CD4-positive, alpha-beta T cell treated with Interferon gamma for 1 hour (primary cell): ENCODE measurements at places on chromosomes 1 and 21.

DNA sequence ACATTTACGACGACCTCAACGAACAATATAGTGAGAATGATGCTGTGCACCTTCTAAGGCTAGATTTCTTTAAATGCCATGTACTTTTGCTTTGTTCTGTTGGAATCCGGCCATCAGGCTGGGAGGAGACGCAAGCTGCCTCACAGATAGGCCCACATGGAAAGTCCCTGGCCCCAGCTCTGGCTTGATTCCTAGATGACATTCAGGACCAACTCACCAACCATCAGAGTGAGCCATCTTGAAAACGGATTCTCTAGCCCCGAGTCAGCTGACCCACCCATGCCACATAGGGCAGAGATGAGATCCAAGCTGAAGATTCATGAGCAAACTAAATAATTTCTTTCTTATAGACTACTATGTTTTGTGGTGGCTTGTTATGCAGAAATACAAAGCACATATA lies 164.4 kb downstream of the ZNF281 start:
- DNase-seq = no peak

GRCh38 chr1:165927169-165927568 lies 99.8 kb downstream of the UCK2 start:
- no peak for DNase-seq

GRCh38 chr1:172661107-172661506 lies 2.2 kb downstream of the FASLG start:
- no peak for DNase-seq

GRCh38 chr21:35321322-35322200 lies 272.5 kb upstream of the RUNX1 start:
- no peak for DNase-seq

- no peak for DNase-seq
Measured at GRCh38 chr1:151372058-151372934, at the start of gene SELENBP1. Gene SELENBP1 (minus strand): TSS chr1:151372705. CDS start chr1:151372641, 64 bp downstream.

DNA sequence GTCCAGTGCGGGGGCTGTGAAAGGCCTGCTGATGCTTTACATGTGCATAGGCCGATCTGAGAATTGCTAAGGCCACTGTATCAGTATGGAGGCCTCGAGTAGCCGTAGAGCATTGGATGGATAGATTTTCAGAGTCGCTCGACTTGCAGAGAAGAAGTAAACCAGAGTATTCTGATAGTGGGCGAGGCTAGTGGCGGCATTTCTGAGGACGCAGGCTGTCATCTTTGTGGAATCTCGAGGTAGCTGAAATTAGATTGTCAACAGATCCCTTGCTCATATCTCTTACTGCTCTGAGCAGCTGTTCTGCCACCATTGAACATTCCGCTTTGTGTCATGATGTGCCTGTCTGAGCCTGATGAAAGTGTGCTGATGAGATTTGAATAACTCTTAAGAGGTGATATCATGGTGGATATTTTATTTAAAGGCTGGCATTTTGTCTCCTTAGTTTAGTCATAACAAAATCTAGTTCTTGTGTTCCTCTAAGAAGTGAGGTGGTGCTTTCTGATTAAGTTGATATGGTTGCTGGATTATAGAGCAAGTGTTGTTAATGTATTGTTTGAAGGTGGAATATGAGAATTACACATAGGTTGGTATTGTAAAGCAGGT lies 1.5 kb downstream of the KIF1B start:
- no peak for DNase-seq

- DNase-seq = no peak
Measured at GRCh38 chr1:12127206-12127810, 39.5 kb upstream of the TNFRSF1B start.

GRCh38 chr1:84300501-84300900 lies 1.0 kb upstream of the SAMD13 start:
- no peak for DNase-seq

GRCh38 chr1:180152588-180152987 lies 2.1 kb upstream of the QSOX1 start:
- no peak for DNase-seq

- no peak for DNase-seq
Measured at GRCh38 chr1:231855926-231856325, 229.3 kb downstream of the DISC1 start.

- DNase-seq = no peak
Measured at GRCh38 chr1:65083263-65083896, 64.6 kb upstream of the AK4 start.

DNA sequence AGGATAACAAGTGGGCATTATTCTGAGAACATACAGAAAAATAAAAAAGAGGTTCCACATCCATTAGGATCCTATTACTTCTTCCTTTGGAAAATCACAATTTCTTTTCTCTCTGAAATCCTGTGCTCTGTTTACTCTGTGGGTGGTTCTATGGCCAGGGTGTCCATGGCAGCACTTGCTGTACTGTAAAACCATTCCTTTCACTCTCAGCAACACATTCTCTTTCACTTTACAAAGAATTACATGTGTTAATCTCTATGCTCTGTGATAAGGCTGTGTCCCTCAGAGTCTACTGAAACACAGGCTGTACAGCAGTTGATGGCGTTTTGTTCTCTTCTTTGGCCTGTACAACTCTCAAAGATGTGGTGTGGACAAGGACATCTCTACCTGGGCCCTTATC lies 524.1 kb downstream of the PTBP2 start:
- DNase-seq = no peak

DNA sequence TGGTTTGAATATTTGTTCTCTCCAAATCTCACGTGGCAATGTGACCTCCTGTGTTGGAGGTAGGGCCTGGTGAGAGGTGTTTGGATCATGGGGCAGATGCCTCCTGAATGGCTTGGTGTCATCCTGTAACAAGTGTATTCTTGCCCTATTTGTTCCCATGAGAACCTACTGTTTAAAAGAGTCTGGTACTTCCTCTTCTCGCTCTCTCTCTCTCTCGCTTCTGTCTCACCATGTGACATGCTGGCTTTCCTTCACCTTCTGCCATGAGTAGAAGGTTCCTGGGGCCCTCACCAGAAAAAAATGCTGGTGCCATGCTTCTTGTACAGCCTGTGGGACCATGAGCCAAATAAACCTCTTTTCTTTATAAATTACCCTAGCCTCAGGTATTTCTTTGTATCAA lies 8.4 kb upstream of the PAXBP1 start:
- DNase-seq = no peak

GRCh38 chr1:19363536-19364152 lies 51.5 kb downstream of the SLC66A1 start:
- DNase-seq = no peak

GRCh38 chr1:6497215-6497866 lies 5.9 kb upstream of the PLEKHG5 start:
- peak; percentile 40 for DNase-seq

DNA sequence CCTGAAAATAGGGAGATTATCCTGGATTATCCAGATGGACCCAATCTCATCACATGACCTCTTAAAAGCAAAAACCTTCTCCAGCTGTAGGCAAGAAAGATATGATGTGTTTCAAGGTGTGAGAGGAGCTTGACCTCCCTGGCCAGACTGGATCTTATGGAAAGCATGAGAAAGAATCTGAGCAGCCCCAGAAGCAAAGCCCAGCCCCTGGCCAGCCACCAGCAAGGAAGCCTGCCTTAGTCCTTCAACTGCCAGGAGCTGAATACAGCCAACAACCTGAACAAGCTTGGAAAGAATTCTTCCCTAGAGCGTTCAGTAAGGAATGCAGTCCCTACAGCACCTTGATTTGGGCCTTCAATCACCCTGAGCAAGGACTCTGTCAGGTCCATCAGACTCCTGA lies 375.0 kb upstream of the CHRM3 start:
- no peak for DNase-seq

DNA sequence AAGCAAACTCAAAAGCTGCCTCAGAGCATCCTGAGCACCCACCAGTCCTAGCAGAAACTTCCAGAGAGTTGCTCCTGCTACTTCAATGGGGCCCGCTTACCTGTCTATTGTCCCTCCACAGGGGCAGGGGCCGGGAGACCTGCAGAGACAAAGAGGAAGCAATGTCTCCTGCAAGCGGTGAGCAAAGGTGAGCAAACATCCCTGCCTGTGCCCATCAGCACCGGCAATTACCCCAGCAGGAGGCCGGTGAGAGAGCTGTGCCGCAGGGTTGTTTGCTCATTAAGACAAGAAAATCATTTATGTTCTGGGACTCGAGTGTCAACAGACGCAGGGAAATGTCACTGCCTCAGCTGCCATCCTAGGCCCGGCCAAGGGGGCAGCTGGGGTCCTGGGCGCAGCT lies 53.8 kb upstream of the TARDBP start:
- no peak for DNase-seq

DNA sequence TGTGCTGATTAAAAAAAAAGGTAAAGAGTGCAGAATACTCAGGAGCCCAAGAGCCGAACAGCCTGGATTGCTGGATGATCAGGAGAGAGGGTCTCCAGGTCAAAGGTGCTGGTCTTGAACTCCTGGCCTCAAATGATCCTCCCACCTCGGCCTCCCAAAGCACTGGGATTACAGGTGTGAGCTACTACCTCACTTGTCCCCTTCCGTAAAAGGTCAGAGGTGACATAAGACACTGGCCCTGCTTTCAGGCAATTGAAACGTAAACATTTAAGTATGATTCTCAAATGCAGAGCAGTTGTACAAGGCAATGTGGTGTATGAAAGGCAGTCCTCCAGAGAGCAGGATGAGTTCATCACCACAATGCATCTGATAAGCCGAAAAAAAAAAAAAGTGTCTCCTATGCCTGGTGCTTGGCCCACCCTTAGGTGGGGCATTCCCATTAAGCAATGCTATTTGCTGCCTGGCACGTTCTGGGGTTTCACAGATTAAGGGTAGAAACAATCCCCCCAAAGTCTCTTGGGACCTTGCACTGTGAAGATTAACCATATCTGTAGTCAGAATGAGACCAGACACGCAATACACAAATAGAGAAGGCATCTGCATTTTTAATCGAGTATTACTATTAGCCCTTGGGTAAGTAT lies 47.7 kb downstream of the PARP1 start:
- no peak for DNase-seq

GRCh38 chr21:40846103-40846502 lies 855 bp downstream of the DSCAM start:
- no peak for DNase-seq
